ENCODE measurements at places on chromosomes 16 and 17.

- DNase-seq, result no peak
These were observed 105.0 kb downstream of the ZNF778 start for GRCh38 chr16:89322321-89323119.

- DNase-seq, result no peak
These were observed 1096.1 kb upstream of the EEF2KMT start for GRCh38 chr16:6193718-6194117.

DNA sequence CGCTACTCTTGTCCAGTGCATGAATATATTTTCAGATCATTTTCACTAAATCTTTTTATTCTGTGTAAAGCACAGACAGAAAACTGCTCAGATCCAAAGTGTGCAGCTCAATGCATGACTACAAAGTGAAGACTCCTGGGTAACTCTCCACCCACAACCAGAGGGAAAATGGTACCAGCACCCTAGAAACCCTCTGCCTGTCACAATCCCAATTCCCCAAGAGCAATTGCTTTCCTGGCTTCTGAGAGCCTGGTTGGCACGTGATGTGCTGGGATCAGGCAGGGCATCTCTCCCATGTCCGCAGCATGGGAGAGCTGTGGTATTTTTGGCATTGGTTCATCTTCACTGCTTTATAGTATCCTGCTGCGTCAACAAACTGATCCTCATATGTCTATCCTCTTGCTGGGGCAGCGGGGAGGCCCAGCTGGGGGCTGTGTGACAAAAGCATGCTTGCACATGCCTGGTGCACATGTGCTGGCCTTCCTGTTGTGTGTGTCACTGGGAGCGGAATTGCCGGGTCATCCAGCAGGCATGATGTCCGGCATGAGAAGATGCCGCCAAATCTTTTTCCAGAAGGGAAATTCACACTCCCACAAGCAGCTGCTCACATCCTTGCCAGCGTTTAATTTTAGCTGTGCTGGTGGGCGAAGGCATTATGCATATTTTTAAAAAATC is 278.9 kb upstream of the FOXF1 start:
- no peak for DNase-seq

- DNase-seq, result peak; percentile 30
These were observed 19.1 kb downstream of the WIPI1 start for GRCh38 chr17:68437979-68438822.

DNA sequence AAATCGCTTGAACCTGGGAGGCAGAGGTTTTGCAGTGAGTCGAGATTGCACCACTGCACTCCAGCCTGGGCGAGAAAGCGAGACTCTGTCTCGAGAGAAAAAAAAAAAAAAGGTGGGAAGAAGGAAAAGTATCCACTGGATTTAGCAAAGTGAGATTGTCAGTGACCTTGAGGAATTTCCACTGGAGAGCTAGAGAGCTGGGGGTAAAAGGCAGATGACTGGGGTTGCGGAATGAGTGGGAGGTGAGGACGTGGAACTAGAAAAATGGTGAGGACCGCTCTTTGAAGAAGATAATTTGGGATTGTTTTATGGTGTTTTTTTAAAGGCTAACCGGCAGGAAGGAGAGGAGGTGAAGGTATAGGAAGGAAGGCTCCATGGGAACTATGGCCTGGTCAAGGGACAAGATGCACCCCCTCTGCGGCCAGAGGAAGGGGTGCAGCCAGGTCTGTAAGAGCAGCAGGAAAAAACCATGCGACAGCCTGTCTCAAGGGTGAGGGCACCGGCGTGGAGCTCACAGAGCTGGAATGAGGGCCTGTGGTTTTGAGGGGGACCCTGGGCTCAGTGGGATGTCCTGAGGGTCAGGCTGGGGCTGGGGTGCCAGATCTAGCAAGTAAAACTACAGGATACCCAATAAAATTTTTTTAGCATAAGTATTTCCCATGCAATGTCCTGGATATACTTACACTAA is 694 bp upstream of the MLST8 start:
- no peak for DNase-seq

- DNase-seq, result no peak
These were observed 26.7 kb downstream of the CDK5RAP3 start for GRCh38 chr17:47997586-47997985.

- no peak for DNase-seq
These were observed 170.8 kb upstream of the FAM20A start for GRCh38 chr17:68771867-68772515.

- no peak for DNase-seq
These were observed 424.1 kb downstream of the CA10 start for GRCh38 chr17:51734462-51734861.

DNA sequence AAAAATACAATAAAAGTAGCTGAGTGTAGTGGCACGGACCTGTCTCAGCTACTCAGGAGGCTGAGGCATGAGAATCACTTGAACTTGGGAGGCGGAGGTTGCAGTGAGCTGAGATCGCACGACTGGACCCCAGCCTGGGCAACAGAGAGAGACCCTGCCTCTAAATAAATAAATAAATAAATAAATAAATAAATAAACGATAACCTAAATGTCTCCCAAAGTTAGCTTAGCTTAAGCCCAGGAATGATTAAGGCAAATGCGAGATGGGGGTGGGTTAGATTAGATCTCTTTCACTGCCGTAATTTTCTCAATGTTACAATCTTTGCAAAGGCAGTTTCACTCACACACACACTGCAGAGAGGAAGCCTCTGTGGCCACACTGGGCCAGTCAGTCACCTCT is 46.7 kb downstream of the WSB1 start:
- DNase-seq, result no peak

DNA sequence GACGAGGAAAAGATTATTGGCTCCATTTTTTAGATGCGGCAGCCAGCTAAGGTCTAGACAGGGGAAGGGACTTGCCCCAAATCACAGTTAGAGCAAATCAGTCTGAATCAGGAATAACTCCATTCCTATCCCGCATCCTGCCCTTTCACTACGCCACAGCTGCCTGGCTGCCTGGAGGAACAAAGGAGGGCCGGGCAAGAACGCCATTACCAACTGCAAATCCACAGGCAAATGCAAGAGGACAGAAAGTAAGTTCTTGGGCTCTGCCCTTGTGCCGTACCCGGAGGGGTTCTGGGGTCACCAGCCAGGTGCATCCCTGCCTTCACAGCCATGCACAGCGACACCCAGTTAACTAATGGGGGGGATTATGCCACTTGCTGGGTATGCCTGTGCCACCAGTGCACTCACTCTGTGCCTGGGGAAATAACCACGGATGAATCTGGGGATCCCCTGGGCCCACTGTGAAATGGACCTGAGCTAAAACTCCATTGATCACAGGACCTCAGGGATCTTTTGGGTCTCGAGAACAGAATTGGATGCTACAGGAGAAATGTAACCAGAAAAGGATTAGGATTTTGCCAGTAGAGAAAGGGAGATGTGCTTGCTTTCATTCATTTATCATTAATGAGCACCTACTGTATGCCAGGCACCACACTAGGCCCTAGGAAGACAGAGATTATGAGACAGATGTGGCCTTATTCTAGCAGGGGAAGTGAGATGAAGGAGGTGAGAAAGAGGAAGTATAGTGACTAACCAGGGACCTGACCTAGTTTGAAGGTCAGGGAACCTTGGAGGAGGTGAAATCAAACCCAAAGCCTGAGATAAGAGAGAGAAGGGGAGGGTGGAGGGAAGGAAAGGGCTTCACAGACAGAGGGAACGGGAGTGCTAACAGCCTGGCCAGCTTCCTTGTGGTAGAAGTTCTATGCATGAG is 17.7 kb downstream of the BCL7C start:
- DNase-seq, result no peak

- no peak for DNase-seq
These were observed 14.6 kb upstream of the MED9 start for GRCh38 chr17:17462048-17462824.

DNA sequence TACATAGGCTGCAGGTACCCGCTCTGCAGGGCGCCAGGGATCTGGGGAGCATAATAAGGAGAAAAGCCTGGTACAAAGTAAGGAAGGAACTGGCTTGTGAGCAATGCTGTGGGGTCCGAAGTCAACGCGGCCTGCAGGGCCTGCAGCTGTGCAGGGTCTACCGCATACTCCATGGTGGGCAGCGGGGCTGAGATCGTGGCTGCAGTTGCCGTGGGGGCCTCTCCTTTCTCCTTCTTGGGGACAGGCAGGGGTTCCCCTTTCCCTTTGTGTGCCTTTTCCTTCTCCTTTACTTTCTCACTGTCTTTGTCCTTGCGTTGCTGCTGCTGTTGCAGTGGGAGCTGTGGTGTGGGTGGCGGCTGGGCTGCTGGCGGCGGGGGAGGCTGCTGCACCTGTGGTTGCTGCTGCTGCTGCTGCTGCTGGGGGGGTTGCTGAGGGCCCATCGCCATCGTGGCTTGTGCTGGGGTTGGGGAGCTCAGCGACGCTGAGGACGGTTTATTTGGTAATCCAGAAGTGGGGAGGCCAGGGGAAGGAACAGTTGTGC is 259.6 kb downstream of the ZFHX3 start:
- DNase-seq, result no peak

- no peak for DNase-seq
These were observed 6.2 kb downstream of the CNP start for GRCh38 chr17:41972571-41973407.

DNA sequence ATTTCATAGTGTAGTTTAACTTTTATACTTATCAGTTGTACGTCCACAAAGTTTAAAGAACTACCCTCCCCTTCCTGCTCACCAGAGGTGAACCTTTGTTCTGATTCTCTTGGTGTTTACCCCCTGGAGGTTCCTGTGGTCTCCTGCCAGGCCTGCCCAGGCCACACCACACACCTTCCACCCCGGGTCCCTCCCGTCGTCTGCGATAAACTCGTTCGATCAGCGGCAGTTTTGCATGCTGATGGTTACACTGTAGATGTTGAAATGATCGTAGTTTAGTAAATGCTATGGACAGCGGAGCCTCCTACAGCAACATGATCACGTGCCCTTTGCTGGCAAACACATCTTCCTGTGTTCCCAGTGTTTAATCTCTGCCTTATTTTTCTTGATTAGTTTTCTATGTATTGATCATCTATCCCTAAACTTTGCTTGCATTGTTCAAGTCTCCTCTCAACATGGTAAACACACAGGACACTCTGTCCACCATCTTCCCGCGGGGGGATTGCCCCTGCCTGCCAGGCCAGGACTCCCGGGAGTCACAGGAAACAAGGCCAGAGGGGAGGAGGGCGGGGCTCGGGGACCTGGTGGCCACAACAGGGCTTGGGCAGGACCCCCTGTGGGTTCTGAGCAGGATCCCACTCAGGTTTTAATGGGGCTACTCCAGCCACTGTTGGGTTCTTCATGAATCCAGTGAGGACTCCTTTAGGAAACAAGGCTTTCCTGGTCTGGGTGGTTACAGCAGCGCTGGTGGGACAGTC is 2.8 kb upstream of the ACSF3 start:
- DNase-seq, result no peak

DNA sequence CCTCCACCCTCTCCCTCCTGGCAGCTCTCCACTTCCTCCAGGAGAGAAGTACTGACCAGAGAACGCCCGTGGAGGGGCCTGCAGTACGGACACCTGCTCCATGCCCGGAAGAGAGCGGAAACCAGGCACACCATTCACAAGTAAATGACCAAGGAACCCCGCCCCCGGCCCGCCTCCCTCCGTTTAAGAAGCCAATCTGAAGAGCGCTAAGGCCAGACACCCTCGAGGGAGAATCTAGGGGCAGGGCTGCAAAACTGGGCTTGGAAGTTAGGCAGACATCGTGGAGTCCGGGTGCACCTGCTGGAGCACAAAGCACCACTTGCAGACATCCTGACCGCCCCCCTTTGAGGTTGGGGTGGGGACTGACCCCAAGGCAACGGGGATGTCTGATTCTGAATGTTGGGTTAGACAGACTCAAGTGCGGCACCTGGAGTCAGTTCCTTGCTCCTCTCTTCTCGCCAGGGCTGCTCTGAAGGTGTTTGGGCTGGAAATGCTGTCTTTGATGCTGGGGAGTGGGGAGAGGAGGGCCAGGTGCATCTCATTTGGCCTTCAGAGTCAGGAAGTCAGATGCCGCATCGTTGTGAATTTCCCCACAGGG is 964 bp upstream of the FAAP100 start:
- DNase-seq, result peak; percentile 69

- no peak for DNase-seq
These were observed 1.0 kb upstream of the HOXB8 start for GRCh38 chr17:48615963-48616716.

DNA sequence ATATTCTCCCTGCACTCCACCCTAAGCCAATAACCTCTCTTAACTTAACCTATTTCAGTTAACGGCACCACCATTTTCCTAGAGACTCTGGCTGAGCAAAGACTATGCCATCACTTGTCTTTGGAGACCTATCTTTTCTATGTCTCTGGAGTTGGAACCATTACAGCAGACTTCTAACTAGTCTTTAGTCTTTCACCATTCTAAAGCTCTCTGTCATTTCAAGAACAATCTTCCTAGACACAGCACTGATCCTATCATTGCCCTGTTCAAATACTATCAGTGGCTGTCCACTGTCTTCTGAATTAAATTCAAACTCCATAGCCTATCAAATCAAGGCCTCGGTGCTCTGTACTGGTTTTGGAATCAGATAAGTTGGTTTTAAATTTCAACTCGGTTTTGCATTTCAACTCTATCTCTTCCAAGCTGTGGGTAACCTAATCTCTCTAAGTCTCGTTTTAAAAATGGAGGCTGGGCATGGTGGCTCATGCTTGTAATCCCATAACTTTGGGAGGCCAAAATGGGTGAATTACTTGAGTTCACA is 31.9 kb downstream of the RNF43 start:
- no peak for DNase-seq

GRCh38 chr17:63991611-63992010 is 6.5 kb upstream of the PRR29 start:
- no peak for DNase-seq

DNA sequence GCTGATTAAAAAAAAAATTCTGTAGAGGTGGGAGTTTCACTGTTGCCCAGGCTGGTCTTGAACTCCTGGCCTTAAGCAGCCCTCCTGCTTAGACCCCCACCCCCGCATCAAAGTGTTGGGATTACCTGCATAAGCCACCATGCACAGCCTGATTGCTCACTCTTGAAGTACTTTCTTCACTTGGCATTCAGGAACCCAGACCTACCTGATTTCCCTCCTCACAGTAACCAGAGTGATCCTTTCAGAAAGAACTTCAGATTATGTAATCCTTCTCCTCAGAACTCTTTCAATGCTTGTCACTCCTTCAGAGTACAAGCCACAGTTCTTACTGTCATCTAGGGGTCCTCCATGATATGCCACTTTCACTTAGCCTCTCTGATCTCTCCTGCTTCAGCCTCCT is 1.4 kb downstream of the EFCAB13 start:
- DNase-seq, result no peak

DNA sequence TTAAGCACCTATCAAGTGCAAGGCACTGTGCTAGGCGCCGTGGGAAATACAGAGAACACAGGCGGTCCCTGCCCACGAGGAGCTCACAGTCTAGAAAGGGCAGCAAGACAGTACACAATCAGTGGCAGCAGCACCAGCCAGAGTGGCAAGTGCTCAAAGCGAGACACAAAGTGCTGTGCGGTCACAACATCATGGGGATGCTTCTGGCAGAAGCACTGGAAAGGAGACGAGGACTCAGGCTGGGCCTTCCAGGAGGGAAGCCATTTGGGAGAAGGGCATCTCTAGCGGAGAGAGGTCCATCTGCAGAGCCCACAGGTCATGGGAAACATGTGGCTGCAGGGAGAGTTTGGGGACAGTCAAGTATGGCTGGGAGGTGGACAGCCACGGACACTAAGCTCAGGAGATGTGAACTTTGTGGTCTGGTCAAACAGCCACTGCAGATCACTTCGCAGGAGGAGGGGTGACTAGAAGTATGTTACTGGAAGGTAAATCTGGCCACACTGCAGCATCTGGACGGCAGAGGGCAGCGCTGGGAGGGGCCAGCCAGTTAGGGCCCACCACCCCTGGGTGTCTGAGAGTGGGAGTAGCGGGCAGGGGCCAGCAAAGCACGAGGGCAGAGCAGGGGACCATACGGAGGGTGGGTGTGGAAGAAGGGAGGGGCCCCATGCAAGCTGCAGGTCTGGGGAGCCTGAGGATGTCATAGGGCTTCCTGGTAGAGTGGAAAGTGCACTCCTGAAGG is 71.1 kb downstream of the N4BP1 start:
- DNase-seq, result no peak

Data from effector memory CD8-positive, alpha-beta T cell (primary cell).